HL-60 (cell line): ENCODE measurements at places on chromosomes 7 and 10.
A peak's percentile ranks its signal among the peaks of the same experiment; 100 is the strongest.

- peak; percentile 73 for DNase-seq
These were observed 16.3 kb downstream of the ANKRD22 start for GRCh38 chr10:88835096-88835909.

DNA sequence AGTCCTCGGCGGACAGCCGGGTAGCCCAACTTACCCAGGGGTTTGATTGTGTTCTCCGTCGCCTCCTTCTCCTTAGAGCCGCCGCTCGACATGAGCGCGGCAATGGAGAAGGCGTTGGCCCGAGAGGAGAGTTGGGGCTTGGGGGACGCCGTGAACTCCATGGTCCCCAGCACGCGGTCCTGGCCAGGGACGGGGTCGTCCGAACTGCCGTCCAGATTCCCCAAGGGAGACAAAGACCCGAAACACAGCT, 515 bp downstream of the TBX20 start:
- no peak for DNase-seq

GRCh38 chr10:36114141-36114540, 472.0 kb upstream of the FZD8 start:
- no peak for DNase-seq

DNA sequence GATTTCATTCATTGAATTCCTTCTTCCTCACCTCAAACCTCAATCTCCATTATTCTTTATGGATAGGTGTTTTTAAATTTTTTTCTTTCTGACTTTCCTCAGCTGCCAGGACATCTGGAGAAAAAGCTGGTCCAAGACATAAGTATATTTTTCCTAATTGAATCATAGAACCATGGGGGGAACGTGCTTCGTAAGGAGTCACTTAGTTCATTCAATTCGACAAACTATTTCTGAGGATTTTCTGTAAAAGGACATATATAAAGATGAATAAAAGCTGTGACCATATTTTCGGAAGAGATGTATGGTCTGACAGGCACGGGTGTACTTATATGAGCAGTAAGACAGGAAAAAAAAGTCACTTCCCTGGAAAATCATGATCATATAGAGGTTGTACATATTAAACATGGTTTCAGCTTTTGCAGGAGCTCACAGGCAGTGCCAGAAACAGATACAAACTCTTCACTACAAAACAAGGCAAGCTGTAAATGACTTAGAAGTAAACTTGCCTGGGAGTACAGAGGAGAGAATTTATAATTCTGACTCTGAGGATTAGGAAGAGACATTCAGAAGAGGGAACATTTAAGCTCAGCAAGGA, 88.2 kb upstream of the EGR2 start:
- no peak for DNase-seq

GRCh38 chr10:129771576-129771975, 192.5 kb downstream of the EBF3 start:
- no peak for DNase-seq

- DNase-seq: no peak
These were observed 433 bp upstream of the TRIM4 start for GRCh38 chr7:99919814-99920112.

- DNase-seq: peak; percentile 10
These were observed 130.7 kb downstream of the BAMBI start for GRCh38 chr10:28807760-28808613.

DNA sequence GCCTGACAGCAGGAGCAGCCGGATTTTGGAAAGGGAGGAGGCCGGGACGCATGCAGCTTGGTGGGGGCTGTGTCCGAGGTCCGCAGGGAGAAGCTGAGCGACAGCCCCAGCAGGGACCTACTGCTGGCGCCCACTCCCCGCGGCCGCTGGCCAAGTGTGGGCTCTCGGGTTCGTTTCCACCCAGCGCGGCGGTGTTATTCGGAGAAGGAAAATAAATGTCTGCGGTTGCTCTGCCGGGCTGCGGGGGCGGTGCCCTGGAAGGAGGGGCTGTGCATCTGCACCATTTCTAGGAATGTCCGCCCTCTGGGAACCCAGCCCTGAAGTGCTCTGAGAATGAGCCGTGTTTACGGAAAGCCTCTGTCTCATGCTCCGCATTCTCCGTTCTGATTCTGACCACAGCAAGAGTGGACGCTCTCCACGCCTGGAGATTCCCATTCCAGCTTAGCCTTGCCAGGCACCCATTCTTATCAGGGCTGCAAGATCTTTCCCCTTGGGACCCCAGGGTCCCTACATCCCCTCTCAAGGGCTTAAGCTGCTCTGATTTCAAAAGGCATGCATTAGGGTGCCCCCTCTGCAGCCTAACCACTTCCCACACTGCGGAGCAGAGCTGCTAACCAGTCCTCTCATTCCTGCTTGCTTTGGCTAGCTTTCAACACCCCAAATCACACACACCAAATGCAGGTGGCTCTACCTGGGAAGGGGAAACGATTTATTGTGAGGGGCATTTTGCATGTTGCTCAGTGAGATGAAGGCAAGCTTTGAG, 256.6 kb upstream of the GLI3 start:
- no peak for DNase-seq

GRCh38 chr7:139887992-139888481, 59.0 kb downstream of the TBXAS1 start:
- DNase-seq: no peak

DNA sequence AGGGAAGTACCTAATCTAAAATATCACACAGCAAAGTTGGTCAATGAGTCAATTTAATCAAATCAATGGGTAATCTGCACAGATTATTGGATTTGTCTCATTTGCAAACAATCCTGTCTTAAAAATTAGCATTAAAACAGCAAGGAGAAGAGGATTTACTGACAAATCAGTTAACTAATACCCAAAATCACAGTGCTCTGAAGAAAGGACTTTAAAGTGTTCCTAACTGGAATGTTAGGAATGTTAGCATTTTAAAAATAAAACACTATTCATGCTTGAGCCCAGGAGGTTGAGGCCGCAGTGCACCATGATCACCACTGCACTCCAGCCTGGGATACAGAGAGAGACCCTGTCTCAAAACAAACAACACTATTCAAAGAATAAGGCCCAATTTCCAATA, 83.1 kb downstream of the CHCHD3 start:
- no peak for DNase-seq

- no peak for DNase-seq
These were observed 38.3 kb downstream of the MACROH2A2 start for GRCh38 chr10:70090951-70091350.

DNA sequence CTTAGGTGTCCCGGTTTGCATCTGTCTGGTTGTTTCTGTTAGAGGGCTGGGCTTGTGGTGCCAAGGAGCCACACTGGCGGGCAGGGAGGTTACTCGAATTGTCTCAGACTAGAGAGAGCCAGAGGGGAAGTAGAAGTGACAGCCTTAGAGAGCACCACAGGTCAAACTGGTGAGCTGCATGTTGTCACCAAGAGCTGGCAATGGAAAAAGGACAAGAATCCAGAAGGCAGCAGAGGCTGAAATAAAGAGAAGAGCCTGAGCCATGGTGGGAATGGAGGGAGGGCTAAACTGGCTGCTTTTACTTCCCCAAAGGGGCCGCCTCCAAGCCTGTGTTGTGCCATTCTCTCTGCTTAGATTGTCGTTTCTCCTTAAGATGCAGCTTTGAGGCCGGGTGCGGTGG, 31.1 kb upstream of the RHBDD2 start:
- peak; percentile 72 for DNase-seq

- DNase-seq: no peak
These were observed 40.0 kb downstream of the GSDME start for GRCh38 chr7:24717247-24717622.

DNA sequence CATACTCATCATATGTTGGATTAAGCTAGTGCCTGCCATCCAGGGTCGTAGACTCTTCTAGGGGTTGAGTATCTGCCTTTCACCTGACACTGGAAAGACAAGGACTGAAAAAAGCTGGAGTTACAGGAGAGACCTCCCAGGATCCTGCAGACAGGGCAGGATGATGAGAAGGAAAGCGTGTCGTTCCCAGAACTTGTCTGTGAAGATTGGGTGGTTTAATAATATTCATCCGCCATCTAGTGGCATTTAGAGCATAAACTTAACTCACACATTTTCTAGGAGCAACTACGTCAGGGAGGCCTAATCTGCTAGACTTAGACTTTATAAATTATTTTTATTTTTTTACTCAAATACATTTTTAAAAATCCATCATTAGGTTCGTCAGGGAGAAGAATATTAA, 59.6 kb downstream of the ADRB1 start:
- no peak for DNase-seq

DNA sequence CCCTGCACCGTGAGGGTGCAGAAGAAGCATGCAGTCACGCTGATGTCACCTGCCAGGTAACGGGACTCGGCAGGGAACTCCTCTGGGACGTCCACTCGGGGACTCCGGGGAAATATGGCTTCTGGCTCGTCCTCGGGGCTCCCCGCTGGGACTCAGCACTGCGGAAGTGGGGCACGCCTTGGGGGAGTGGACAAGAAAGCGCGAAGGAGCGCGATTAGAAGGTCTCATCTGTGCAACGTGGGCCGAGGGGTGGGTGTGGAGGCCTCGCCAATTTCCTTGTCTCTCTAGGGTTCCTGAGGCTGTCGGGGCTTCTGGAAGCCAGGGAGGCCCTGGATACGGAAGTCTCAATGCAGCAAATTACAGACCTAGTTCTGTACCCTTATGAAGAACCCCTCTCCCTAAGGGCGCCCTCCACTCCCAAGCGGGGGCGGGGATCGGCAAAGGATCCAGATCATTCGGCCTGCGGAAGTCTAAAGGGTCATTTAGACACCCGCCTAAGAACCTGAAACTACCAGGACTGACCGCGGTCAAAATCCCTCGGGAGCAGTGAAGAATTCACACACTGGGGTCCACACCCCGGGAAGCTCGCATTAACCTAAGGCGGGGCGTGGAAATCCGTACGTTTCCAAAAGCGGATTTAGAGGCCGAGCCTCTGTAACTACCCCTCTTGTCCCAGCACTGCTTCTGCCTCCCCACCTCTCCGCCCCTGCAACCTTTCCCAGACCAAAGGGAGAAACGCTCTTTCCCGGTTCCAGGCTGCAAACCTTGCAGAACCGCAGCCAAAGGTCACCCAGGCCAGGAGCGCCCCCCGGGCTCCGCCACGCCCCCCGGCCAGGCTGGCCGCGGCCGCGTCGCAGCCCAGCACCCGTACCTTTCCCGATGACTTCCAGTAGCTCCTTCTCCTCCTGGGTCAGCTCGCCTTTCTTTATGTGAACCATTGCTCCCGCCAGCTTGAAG, 640 bp downstream of the ANKMY2 start:
- no peak for DNase-seq

DNA sequence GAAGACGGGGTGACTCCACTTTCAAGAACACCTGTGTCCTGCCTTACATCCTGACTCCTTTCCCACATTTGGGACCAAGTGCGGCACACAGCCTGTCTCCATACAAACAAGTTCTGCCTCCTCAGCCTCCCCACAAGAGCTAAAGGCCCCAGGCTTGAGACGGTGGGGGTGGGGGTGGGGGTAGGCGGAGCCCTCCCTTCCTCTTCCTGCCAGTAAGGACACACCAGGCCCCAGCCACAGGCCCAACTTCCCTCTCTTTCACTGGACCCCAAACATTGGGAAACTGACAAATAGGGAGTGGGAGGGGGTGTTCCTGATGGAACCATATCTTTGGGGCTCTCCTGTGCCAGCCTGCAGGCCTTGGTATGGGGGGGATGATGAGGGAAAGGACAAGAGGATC, 4.6 kb downstream of the CDK5 start:
- DNase-seq: peak; percentile 41

GRCh38 chr10:34408381-34408780, 406.7 kb downstream of the PARD3 start:
- no peak for DNase-seq

- peak; percentile 25 for DNase-seq
These were observed 741 bp downstream of the GPR85 start for GRCh38 chr7:113085781-113086390.

DNA sequence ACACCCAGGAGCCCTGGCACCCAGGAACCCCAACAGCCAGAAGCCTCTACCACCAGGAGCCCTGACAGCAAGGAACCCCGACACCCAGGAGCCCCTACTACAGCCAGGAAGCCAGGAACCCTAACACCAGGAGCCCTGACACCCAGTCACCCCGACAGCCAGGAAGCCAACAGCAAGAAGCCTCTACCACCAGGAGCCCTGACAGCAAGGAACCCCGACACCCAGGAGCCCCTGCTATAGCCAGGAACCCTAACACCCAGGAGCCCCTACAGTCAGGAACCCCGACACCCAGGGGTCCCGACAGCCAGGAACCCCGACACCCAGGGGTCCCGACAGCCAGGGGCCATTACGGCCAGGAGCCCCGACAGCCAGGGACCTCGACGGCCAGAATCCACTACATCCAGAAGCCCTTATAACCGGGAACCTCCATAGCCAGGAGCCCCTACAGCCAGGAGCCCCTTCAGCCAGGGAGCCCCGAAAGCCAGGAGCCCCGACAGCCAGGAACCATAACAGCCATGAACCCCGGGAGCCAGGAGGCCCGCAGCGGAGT, 440 bp upstream of the GLRX3 start:
- no peak for DNase-seq

DNA sequence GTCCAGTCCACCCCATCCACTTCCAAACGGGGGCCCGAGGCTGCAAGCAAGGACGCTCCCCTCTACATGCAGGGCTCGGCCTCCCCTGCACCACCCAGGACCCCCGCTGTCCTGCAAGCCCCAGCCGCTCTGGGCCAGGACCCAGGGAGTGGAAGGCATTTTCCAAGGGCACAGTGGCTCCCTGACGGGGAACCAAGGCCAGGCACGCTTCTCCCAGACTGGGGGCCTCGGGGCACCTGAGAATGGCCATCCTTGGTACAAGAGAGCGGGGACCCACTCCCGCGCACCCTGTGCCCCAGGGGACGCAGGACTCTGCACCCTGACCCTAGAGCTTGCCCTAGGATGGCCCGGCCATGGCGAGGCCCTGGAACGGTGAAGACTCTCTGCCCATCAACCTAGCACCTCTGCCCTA, 545 bp upstream of the AKR1E2 start:
- no peak for DNase-seq

GRCh38 chr10:123044391-123044790, 35.6 kb downstream of the ACADSB start:
- DNase-seq: no peak

- no peak for DNase-seq
These were observed 13.8 kb downstream of the PTTG1IP2 start for GRCh38 chr7:90483251-90483650.

GRCh38 chr7:11613292-11613930, 218.6 kb downstream of the THSD7A start:
- DNase-seq: no peak

DNA sequence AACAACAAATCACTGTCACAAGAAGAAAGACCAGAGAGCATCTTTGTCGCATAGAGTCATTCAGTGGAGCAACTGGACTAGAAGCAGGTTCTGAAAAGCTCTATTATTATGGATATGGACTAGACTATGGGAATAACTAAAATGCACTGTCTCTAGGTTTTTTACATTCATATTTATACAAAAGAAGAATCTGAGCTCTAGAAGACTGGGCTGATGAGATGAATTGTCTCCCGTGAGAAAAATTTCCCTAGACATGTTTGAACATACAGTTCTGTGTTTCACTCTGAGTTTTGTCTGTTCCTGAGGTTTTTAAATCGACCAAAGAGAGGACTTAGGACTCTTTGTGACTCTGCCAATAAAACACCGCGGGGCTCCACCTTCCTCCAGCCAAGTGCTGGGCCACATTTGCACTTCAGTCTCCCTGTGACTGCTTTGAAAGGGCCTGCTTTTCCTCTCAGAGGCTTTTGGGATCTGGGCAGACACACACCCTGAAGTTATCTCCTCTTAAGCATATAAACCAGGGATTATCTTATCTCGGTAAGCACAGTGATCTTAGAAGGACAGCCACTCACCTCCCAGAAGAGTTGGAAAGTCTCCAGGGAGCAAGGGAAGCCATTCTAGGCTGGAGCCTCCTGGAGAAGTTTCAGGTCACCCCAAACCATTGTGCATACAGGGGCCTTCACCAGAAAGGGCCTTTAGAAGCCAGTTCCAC, 101.0 kb upstream of the JCAD start:
- no peak for DNase-seq

GRCh38 chr7:117990834-117991233, 117.6 kb upstream of the CTTNBP2 start:
- DNase-seq: no peak
